CD4-positive, alpha-beta T cell treated with Interleukin-10 for 1 hour (primary cell): ENCODE measurements at places on chromosomes 11 and 22.

DNA sequence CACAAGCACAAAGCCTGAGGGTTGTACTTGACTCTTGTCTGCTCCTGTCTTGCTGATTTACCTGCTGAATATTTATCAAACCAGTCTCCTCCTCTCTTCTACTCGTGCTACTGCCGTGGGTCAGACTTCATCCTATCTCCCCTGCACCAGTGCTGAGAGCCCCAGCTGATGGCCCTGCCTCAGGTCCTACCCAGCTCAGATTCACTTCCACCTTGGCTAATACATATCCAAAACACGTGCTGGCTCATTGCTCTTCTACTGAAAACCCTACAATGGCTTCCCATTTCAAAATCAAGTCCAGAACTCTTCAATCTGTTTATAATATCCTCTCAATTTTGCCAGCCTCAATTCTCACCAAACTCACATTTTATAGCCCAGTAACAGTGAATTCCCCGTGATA, 48.3 kb downstream of the RAB30 start:
- DNase-seq = no peak

DNA sequence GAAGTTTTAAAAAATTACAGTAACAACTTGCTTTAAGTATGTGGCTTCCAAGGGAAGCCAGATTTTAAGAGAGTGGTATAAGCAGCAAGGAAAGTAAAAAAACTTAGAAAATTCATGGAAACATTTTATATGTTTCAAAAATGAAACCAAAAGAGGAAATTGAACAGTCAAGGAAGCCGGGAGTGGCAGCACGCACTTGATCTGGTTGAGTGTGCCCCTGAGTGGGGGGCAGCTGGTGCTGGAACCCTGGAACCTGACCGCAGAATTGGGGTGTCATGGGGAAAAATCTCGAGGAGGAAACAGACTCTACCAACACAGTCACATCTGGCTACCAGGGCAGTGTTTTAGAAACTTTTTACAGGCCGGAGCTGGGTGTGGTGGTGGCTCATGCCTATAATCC, 14.0 kb downstream of the MICALL1 start:
- no peak for DNase-seq

DNA sequence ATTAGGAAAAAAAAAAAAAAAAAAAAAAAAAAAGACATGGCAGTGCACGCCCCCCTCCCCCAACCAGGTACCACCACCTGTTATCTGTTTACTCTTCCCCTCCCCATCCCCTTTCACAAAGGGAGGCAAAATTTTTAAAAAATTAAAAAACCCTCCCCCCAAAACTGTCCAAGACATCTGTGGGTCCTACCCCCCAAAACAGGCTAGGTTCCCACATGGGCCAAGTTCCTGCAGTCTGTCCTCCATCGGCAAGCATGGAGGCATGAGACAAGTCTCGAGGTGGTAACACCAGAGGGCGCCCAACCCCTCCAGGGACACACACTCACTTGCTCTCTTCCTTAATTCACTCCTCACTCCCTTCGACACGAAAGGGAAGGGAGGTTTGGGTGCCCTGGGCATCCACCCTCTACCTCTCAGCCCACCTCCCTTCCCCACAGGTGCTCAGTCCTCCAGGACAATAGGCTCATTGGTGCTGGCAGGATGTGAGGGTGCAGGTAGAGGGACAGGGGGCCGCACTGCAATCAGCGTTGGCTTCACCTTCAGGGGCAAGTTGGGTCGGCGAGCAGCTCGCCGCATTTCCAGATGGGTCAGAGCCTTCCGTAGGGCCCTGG, 2.2 kb upstream of the TUT1 start:
- peak; percentile 85 for DNase-seq

GRCh38 chr22:46110215-46110614, 40.1 kb upstream of the PPARA start:
- no peak for DNase-seq
